ENCODE measurements at places on chromosomes 16 and 17. TPM values are rescaled to one million over a fixed set of nuclear protein-coding genes. Genes with fewer than 3 reads are reported as not detected.

The CACNG1 gene
- total RNA-seq = 36.9 TPM

The CLEC18C gene
- not detected for total RNA-seq

The ARHGAP23 gene
- total RNA-seq = 23.6 TPM

The NCBP3 gene
- 10.9 TPM for total RNA-seq

The VAT1L gene
- total RNA-seq = not detected

DNA sequence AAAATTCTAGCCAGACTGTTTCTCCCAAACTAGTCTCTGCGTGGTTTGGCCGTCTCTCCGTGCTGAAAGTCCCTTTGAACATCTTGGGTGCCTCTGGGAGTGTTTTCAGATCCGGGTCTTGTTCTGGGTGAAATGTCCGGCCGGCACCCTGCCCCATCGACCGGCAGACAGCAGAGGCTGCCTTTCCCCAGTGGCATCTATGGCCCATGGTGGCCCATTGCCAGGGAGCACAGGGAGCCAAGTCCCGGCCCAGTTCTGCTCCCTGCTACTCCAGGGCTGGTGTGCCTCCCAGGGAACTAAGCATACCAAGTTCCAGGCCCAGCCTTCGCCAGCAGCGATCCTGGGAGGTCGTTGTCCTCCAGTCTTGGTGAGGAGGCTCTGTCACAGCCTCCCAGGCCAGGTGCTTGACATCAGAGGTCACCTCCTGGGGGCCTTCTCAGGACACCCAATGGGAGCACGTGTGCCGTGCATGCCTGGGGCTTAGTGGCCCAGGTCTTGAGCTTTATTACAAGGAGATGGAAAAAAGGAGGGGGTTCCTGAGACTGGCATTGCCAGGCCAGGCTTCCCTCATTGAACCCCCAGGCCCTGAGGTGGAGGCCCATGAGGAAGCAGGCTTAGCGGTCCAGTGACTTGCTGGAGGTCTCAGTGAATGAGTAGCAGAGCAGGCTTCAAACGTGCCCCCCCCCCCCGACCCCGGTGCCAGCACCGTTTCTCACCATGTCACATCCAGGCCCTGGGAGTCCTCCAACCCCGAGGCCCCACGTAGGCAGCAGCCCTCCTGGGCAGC, 54.0 kb downstream of the PGS1 start:
- DNase-seq = no peak

GRCh38 chr17:27282054-27282551, 11.8 kb upstream of the WSB1 start:
- no peak for DNase-seq

DNA sequence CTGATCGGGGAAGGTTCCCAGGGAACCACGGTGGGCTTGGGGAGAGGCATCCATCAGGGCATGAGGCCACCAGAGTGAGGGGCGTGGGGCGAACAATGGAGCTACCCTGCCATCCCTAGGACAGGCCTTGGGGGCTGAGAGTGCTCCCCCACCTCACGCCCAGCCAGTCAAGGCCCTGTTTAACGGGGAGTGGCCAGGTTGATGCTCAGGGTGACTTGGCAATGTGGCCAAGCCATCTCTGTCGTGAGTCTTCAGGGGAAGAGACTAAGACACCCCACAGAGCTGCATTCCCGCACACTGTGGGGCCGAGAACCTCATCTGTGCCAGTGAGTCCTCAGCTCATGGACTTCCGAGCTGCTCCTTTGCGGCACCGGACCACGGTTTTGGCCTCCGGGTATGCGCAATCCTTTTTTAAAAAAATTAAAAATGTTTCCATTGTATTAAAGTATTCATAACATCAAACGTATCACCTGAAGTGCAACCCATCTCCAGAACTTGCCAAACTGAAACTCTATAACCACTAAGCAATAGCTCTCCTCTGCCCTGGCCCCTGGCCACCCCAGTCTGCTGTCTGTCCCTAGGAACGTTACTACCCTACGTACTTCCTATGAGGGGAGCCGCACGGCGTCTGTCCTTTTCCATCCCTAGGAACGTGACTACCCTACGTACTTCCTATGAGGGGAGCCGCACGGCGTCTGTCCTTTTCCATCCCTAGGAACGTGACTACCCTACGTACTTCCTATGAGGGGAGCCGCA, 71.8 kb upstream of the DOC2B start:
- DNase-seq = no peak
